ENCODE measurements at places on chromosomes 6 and 20.

DNA sequence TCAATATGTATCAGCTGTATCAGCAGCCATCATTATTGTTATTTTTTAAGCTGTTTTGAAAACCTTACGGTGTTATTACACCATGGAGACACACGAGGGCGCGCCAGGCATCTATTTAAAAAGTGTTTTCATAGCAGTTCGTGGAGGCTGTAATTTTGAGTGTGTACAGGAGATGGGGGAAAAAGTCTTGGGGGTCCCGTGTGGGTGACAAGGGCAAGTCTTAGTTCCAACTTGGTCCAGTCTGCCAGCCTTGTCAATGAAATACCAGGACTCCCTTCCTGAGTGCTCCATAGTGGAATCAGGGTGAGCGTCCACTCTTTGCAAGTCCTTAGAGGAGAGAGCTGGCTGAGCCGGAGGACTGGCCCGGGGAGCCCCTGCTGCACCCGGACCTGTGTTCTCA lies 43.3 kb downstream of the SLC2A10 start:
- DNase-seq: peak; percentile 72

DNA sequence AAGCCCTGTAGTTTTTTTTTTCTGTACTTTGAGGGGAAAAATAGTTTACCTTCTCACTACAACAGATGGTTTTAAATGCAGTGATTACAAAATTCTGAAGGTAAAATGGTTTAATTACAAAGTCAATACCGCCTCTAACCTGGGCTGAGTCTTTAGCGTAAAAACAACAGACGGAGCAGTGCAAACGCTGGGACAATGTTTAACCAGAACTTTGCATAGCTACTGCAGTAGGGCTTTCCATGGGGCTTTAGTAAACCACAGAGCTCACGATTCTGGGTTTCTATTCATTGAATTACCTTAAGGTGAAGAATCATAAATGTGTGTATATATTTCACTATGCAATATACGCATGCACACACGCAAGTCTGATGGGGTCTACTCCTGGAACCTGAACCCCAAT lies 77.9 kb downstream of the RFX6 start:
- no peak for DNase-seq

- DNase-seq: no peak
Observed at GRCh38 chr6:92577077-92577719, 842.2 kb downstream of the EPHA7 start.

DNA sequence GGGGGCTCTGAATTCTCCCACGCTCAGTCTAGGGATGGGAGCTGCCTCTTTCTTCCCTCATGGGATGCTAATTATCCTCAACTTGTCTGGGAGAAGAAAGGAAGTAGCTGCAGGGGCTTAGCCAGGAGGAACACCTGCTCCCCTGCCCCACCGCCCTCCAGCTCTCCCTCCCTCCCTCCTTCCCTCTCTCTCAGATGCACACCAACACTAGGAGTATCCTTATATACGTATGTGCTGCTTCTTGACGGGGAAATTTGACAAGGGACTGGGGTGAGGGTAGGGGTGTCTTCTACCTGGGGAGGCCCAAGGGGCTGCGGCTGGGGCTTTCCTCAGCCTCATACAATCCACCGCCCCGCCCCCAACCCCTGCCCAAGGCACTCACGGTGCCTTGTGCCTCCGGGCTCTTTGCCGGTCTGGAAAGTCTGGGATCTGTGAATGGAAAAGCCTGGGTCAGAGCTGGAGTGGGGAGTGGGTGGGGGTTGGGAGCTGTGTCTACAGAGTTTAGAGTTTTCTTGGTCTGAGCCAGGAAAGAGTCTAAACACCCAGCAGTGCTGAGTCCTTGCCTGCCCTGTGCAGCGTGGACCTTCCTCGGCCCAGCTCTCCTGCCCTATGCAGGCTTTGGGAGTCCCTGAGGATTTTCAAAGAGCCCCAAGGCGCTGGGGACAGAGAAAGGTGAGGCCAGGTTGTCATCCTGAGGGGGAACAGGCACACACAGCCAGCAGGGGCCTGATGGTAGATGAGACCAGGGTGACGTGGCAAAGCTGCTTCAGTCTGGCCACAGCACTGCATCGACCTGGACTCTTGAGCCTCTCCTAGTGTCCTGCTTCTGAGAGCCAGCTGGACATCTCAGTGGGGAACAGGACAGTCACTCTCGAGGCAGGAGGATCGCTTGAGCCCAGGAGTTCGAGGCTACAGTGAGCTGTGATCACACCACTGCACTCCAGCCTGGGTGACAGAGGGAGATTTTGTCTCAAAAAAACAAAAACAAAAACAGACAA lies 29.3 kb upstream of the EMILIN3 start:
- no peak for DNase-seq

- DNase-seq: no peak
Observed at GRCh38 chr6:90411292-90411781, 114.7 kb upstream of the BACH2 start.

GRCh38 chr6:121645100-121645745 lies 209.8 kb downstream of the GJA1 start:
- DNase-seq: no peak

- DNase-seq: no peak
Observed at GRCh38 chr6:35177596-35177995, 36.2 kb upstream of the SCUBE3 start.

GRCh38 chr6:90187437-90188121 lies 109.1 kb downstream of the BACH2 start:
- DNase-seq: no peak

- no peak for DNase-seq
Observed at GRCh38 chr6:126188279-126188909, 151.5 kb upstream of the CENPW start.

- DNase-seq: no peak
Observed at GRCh38 chr6:17905611-17906592, 81.5 kb downstream of the KIF13A start.

DNA sequence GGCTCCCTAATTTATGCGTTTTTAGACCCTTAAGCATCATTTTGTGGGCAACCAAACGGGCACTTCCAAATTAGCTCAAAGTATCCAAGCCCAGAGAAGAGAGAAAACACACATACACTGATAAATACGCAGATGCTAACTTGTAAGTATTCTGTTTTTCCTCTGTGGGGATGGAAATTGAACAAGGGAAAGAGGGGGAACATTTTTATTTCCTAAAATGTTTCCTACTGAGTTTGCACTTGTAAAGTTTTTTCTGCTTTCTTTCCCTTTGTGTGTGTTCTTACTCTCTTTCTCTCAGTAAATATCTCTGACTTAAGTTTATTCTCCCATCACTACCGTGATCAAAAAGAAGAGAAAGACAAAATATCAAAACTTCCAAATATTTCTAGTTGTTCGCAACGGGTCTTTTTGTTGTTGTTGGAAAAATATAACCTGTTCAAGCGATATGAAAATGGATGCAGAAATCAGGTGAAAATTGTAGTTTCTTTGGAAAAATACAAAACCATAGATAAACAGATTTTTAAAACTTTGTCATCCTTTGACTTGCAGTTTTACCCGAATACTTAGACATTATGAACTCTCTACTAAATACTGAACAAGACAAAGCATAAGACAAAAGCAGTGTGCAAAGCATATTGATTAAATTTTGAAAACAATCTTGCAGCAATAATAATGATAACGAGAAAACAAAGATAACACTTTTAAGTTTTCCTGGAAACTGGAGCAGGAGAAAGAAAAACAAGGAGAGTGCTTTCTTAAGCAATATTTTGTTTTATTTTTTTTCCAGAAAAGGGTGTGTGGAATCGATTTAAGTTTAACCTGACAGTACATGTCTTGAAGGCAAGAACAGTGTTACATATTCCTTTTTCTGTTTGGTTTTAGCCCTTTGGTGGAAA lies 1.0 kb upstream of the NKX2-4 start:
- DNase-seq: no peak

DNA sequence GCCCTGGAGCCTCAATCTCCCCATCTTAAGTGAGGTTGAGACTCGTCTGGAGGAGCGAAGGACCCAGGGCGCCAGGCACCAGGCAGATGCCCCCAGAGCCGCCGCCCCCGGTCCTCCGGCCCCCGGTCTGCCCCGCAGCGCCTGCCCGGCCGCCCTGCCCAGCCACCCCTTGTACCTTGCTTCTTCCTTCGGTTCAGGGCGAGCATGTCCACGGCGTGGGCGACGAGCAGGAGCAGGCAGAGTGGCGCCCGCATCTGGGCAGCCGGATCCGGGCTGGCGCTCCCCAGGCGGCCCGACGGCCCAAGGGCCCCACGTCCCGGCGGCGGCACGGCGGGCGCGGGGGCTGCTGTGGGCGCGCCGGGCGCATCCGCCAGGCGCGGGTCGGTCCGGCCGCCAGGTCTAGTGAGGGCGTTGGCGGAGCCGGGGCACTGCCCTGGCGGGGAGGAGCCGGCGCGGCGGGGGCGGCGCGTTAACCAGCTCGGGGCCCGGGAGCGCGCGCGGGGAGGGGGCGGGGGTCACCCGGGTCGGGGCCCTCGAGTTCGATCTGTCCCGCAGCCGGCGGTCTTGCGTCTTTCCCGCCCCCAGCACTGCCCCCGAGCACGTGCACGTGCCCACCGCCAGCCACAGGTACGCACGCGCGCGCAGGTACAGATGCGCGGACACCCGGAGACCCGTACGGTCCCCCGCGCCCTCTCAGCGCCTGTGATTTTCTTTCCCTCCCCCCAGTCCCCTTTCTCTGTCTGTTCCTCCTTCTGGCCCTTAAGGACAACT lies at the start of gene RSPO4:
TSS of gene RSPO4 (minus strand) at position 401 of the 771 bp plus-strand sequence. CDS start at position 254, 147 bp downstream.
- no peak for DNase-seq

- no peak for DNase-seq
Observed at GRCh38 chr20:11626551-11626950, 291.1 kb upstream of the BTBD3 start.

GRCh38 chr20:1108437-1108920 lies 9.9 kb upstream of the PSMF1 start:
- peak; percentile 53 for DNase-seq

DNA sequence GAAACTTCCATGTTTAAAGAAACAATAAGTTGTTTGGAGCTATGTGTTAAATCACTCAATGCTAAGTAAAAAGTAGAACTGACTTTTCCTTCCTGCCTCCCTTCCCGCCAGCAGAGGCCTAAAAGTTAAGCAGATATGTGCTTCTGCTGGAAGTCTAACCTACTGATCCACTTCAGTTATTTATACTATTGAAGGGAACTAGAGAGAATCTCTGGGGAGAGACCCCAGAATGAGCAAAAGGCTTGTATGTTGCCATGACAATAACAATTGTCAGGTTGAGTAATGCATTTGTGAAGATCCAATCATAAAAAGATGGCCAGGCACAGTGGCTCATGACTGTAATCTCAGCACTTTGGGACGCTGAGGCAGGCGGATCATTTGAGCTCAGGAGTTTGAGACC lies 24.7 kb downstream of the MGME1 start:
- no peak for DNase-seq

DNA sequence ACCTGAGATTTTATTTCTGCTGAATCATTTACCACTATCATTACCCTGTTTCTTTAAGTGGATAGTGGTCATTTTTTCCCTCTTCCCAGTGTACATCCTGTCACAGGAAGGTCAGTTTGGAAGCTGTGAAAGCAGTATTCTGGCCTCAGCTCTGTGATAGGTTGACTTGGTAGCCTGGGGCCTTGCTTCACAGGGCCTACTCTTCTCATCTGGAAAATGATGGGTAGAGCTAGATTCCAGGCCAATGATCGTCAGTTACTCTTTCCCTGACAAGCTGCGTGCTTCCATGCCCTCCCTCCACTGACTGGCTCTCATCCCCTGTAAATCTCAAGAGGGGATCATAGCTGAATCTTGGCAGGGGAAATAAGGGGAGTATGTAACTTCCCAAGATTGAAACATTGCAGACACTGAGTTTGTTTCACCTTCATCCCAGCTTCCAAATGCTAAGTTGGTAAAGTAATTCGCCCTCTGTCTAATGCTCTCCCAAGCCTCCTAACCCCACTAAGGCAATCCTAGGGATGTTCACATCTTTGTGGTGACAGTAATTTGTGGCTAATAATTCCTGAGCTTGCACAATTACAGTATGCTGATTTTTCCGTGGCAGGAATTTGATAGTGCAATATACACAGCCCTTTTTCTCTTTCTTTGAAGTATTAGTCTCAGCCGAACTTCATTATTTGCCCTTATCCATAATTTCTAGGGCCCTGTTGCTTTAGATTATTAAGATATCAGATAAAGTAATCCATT lies 51.2 kb downstream of the VAPB start:
- no peak for DNase-seq

DNA sequence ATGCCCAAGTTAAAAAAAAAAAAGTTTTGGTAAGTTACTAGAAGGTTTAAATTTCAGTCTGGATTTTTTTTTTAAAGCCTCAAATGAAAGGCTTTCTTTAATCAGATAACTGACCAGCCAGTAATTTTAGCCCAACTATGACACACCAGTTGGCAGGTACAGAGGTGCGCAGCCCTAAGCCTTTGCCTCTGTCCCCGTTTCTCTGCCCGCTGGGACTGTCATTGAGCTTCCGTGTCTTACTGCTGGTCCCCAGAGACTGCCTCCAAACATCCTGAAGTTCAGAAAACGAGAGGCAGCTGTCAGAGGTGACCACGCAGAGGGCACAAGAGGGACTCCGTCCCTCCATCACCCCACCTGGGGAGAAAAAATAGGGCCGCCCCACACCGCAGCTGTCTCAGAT lies 118.2 kb downstream of the RPS12 start:
- no peak for DNase-seq

- DNase-seq: no peak
Observed at GRCh38 chr20:584161-584970, 25.7 kb downstream of the TCF15 start.

DNA sequence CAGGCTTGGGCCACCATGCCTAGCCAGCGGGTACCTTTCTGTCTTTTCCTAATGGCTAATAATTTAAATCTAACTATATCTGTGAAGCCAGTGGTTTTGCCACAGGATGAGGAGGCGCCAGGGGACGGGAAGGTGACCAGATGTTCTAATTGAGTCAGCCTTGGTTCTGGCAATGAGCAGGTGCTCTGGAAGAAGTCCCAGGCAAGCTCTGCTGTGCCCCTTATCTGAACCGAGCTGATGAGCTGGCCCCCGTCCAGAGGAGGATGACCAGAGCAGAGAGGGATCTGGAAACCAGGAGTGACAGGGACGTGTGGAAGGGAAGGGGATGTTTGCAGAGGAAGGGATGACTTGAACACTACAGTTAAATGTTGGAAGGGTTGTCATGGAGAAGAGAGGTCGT lies 46.7 kb downstream of the SLC35D3 start:
- DNase-seq: no peak

Measured in neural crest cell (in vitro differentiated cells).